ENCODE measurements at places on chromosomes 13 and 19. TPM values are rescaled to one million over a fixed set of nuclear protein-coding genes. Genes with fewer than 3 reads are reported as not detected.
A peak's percentile ranks its signal among the peaks of the same experiment; 100 is the strongest.

GRCh38 chr19:10292206-10292788 lies 2.5 kb downstream of the ICAM5 start:
- peak; percentile 78 for DNase-seq

GRCh38 chr19:38036707-38037611 lies 130.0 kb downstream of the SIPA1L3 start:
- no peak for DNase-seq

- no peak for DNase-seq
These were observed 92.9 kb upstream of the UBL3 start for GRCh38 chr13:29943273-29943672.

The SIRT2 gene
- total RNA-seq: 99.0 TPM

GRCh38 chr19:46900341-46900740 lies 39.5 kb downstream of the ARHGAP35 start:
- DNase-seq: no peak

DNA sequence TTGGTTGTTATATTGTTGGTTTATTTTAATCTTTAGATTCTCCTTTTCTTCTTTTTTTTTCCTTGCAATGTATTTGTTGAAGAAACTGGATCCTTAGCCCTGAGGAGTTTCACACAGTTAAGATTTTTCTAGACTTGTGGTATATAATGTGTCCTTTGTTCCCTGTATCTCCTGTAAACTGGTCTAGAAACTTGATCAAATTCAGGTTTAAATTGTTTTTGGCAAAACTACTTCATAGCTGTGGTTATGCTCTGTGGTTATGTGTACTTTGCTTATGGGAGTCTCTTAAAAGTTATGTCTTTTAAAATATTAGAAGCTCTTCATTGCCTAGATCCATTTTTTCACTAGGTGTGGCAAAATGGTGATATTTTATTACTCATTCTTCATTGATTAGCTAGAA lies 3.7 kb upstream of the MTRF1 start:
- DNase-seq: no peak

The TPM4 gene
- 69.6 TPM for total RNA-seq

DNA sequence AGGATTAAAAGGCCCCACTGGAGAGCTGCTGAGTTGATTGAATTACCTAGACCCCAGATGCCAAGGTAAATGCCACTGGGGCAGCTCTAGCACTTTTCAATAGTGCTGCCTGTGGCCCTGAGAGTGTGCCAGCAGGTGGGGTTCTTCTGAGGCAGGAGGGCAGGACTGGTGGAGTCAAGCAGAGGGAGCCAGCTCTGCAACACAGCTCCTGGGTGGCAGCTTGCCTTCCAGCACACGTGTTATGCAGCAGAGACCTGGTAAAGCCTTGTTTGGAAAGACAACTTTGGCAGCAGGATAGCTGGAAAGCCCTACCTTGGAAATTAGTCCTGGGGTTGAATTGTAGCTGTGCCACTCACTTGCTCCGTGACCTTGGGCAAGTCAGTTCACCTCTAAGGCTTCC lies 306.6 kb downstream of the ATP8A2 start:
- no peak for DNase-seq

GRCh38 chr13:97124915-97125809 lies 97.0 kb upstream of the MBNL2 start:
- DNase-seq: no peak

The ATP8B3 gene
- total RNA-seq: 0.41 TPM

DNA sequence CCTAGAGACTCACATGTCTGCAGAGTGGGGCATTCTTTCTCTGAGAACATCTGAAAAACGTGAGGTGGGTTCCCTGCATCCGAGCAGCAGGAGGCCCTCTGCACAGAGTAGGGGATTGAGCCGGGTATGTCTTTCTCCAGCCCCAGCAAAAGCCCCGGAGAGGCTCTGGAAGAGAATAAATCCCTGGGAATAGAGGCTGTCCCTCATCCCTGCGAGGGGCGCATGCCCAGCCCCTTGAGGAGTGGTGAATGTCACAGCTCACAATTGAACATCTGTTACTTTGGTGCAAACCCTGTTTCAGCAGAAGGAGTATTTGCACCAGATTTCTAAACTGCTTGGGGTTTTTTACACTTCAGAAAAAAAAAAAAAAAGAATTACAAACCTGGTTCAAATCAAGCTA lies 164.6 kb downstream of the FGF14 start:
- no peak for DNase-seq

The PLEKHA4 gene
- 24.7 TPM for total RNA-seq

DNA sequence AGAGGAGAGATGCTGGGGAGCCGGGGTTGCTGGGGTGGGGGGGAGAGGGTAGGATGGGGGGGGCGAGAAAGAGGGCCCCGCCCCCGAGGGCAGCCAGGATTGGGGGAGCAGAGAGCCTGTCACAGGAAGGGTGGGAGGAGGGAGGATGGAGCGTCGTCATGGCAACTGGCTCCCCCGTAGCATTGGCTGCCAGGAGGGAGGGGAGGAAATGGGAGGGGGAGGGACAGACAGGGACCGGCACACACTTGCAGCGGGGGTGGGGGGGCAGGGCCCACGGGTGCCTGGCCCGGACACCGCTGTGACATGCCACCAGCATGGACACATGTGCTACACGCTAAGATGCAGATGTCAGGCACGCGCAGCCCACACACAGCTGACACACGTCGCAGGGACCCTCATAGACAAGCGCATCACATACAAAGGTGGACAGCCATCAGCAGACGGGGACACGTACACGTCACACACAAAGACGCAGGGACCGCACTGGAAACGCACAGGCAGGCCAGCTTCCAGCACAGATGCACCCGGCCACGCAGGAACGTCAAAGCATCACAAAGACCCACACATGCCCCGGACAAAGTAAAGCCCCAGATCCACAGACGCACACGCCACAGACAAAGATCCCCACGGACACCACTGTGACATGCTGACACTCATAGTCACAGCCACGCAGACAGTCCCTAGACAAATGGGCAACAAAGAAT lies at the start of gene LMTK3:
TSS of gene LMTK3 (minus strand) at position 36 of the 704 bp plus-strand sequence. CDS start 259 bp downstream, outside the sequence.
- DNase-seq: no peak

GRCh38 chr13:111518161-111518792 lies 197.8 kb downstream of the TEX29 start:
- DNase-seq: no peak

DNA sequence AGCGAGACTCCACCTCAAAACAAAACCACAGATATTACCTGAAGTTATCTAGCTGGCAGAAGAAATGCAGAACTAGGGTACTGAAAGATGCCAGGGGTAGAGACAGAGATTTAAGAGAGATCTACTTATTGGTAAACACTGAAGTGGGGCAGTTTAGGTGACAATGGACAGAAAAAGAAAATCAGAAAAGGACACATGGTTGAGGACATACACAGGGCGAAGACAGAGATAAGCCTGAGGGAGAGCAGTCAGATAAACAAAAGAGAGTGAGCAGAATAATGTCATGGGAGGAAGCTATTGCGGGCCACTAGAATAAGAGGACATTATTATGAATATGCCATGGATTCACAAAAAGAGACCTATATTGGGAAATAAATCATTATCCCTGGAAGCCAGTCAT lies 3.3 kb downstream of the NEK5 start:
- DNase-seq: no peak

The MADCAM1 gene
- total RNA-seq: 0.22 TPM

DNA sequence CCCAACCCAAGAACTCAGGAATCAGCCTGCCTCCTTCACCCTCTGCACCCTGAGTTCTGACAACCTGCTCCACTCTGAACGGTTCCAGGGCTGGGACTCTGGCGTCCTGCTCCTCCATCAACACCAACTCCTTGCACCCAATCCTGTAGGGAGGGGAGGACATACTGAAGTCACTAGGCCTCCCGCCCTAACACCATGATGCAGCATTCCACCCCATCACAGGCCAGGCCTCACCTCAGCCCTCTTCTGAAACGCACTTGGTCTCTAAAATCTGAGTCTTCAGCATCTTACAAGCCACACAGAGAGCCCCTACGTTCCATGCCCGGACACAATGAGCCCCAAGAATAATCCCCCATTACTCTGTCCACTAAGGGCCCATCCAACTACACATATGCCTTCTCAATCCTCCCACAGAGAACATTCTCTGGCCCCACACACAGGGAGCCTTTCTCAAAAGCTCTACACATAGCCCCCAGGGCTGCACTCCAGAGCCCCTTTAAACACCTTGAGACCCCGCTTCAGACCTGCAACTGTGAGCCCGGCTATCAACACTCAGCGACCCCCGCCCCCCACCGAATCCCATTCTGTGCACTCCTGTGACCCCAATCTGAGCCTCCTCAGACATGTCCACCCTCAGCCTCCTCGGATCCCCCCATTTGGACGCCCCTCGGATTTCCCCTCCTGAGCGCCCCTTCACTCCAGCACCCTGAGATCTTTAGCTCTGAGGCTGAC lies 567 bp downstream of the ALKBH6 start:
- no peak for DNase-seq

The INSR gene
- 85.3 TPM for total RNA-seq

The NKPD1 gene
- 0.05 TPM for total RNA-seq

- no peak for DNase-seq
These were observed 16.0 kb downstream of the ILF3 start for GRCh38 chr19:10670182-10670581.

DNA sequence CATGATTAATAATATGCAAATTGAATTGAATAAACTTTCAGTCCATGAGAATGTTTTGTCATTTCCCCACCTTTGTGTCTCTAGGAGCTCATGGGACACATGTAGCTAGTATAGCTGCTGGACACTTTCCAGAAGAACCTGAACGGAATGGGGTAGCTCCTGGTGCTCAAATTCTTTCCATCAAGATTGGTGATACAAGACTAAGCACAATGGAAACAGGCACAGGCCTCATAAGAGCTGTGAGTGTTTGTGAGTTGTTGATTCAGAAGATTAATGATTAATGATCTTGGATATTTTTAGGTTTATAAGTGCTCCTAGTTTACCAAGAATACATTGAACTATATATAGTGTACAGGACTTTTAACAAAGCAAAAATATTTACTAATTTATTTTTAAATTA lies 30.1 kb downstream of the TPP2 start:
- no peak for DNase-seq

The MIDN gene
- 60.5 TPM for total RNA-seq

GRCh38 chr19:48752496-48753365 lies at the start of gene FUT1:
FUT1 (minus strand) TSS chr19:48752641; CDS start chr19:48751281, 1,360 bp downstream.
- peak; percentile 72 for DNase-seq

GRCh38 chr13:110129076-110129475 lies 177.9 kb downstream of the COL4A1 start:
- no peak for DNase-seq

- DNase-seq: no peak
These were observed 1.3 kb downstream of the IZUMO1 start for GRCh38 chr19:48745208-48745995.

DNA sequence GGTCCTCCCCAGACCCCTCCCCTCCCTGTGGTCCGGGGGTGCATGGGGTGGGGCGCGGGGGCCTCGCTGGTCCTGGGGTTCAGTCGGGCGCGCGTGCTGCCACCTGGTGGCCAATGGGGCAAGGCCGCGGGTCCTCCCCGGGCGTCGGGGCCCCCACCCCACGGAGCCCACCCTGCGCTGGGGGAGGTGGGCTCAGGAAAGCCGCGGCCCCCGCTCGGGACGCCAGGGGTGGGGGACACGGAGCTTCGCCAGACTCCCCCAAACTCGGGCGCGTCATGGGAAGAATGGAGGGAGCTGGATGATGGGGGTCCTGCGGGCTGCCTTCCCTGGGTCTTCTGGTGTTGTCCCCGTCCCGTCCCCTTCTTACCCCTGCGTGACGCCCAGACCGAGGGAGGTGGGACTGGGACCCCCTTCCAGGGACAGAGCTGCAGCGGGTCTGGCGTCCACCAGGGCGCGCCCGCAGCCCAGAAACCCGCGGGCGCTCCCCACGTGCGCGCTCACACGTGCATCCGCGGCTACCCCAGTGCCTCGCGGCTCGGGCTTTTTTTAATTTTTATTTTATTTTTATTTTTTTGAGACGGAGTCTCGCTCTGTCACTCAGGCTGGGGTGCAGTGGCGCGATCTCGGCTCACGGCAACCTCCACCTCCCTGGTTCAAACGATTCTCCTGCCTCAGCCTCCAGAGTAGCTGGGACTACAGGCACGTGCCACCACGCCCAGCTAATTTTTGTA lies 19.8 kb upstream of the TCF3 start:
- no peak for DNase-seq

DNA sequence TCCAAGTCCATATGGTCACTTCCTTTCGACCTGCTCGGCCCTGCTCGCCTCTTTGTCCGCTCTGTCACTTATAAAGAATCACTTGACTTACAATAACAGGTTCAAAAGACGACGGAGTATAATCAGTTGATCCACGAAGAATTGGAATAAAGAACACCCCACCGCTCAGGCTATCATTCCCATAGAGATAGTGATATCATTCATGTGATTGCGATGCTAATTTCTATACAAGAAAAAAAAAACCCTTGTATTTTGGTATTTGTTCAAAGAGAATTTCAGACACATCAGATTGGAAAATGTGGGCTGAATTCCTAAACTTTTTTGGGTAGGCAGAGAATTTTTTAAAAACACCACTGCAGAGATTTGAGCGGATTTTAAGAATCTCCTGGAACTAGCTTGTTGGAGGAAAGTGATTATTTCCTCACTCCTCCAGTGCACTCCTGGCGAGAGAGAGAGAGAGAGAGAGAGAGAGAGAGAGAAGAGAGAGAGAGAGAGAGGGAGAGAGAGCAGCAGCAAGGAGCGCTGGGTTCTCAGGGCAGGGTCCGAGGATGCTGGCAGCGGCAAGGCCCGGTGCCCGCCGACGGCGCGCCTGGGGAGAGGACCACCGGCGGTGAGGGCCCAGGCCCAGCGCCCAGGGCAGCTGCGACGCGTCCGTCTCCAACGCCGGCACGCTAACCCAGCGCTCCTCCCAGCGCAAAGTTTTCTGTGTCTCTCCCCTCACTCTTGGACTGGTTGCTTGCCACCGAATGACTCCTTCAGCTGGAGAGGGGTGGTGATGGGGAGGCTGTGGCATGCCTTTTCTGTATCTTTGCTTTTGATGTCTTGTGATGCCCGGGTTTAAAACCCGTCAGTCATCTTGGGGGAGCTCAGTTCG lies 149.0 kb upstream of the ZNF536 start:
- no peak for DNase-seq

The ZFR2 gene
- not detected for total RNA-seq

GRCh38 chr19:41219924-41220567 lies 1.0 kb downstream of the AXL start:
- DNase-seq: peak; percentile 50

DNA sequence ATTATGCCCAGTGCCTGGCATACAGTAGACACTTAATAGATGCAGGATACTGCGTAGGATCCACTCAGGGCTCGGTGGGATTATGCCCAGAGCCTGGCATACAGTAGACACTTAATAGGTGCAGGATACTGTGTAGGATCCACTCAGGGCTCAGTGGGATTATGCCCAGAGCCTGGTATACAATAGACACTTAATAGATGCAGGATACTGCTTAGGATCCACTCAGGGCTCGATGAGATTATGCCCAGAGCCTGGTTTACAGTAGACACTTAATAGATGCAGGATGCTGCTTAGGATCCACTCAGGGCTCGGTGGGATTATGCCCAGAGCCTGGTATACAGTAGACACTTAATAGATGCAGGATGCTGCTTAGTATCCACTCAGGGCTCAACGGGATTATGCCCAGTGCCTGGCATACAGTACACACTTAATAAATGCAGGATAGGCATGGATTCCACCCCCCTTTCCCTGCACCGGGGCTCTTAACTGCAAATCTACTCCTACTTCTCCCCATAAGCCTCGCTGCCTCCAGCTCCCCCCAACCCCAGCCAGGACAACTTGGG lies 24.9 kb downstream of the SMIM24 start:
- DNase-seq: no peak

Measured in left ventricle myocardium inferior (tissue), 1 donor.